Stimulated activated CD8-positive, alpha-beta memory T cell treated with anti-CD3 and anti-CD28 coated beads, Interleukin-4, amount 100 ng/mL, for 48 hours (primary cell): ENCODE measurements at places on chromosomes 3 and 15.

DNA sequence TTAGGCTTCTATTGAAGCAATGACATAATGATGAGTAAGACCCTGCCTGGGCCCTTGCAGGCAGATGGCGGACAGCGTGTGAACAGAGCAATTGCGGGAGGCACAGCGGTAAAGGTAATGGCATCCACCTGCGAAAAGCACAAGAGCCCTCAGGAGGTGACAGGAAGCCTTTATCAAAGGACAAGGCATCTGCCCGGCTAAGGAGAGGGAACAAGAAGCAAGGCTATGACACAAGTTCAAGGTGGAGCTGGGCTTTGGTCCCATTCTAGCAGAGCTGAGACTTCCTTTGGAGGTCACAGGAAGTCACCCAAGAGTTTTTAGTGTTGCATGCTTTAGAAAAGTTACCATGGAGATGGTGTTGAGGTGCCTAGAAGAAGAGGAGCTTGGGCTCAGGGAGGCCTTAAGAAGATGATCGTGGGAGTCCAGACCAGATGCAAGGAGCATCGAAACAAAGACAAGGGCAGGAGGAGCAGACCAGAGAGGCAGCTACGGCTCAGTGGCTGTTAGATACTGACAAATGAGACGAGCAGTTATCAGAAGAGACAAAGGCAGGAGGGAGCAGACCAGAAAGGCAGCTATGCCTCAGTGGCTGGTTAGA lies 34.5 kb downstream of the OSBPL10 start:
- DNase-seq = no peak

DNA sequence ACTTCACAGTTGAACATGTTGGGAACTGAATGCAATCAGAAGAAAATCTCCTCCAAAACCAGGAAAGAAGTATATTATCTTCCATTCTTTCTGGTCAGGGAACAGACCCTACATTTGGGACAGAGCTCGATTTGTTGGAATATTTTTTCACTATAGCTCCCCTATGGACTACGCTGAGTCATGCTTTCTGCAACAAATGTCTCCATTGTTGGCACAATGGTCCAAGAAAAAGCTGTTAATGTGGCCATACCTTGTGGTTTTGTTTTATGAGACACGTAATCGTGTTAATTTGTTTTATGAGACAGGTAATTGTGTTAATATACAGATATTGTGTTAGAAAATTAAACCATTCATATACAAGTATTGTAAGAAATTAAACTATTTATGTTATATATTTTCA lies 101.4 kb downstream of the TGFBR2 start:
- DNase-seq = no peak

- no peak for DNase-seq
Measured at GRCh38 chr3:184171562-184171961, 3.1 kb upstream of the AP2M1 start.

- DNase-seq = no peak
Measured at GRCh38 chr15:33559207-33559890, 248.6 kb downstream of the RYR3 start.

DNA sequence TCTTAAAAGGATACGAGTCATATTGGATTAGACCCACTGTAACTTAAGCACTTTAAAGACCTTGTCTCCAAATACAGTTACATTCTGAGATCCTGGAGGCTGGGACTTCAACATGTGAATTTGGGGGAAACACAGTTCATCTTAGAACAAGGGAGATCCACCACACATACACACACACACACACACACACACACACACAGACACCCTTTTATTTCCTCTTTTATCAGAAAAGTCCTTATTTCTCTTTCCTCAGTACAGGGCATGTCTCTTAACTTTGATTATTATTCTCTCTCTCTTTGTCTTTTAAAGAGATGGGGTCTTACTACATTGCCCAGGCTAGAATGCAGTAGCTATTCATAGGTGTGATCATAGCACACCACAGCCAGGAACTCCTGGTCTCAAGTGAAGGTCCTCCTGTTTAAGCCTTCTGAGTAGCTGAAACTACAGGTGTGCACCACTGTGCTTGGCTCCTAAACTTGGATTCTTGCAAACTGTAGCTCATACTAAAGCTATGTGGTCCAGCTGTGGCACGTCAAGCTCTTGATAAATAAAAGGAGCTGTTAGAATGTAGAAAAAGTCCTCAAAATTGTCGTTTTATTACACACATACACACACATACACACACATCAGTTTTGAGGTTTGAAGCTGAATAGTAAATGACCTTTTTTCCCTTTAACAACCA lies 7.4 kb downstream of the GOLM2 start:
- no peak for DNase-seq
